ENCODE measurements at places on chromosomes 5 and 9.

GRCh38 chr5:90783460-90784333, 225.1 kb downstream of the ADGRV1 start:
- peak; percentile 39 for DNase-seq

DNA sequence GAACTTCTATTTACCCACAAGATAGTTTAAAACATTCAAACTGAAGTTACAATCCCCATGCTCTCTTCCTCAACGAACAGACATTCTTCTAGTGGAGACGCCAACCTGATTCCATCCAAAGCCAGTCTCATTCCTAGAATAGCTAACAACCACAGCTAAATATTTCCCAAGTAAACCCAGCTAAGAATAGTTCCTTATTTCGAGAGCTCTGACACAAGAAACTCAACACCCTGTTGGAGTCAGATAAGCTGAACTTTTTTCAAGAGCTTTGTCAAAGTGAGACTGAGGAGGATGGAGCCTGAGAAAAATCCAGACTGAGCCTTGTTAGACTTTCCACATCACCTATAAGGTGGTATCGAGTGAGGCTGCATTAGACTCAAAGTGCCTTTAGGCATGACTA, 56.7 kb upstream of the RPS23 start:
- no peak for DNase-seq

DNA sequence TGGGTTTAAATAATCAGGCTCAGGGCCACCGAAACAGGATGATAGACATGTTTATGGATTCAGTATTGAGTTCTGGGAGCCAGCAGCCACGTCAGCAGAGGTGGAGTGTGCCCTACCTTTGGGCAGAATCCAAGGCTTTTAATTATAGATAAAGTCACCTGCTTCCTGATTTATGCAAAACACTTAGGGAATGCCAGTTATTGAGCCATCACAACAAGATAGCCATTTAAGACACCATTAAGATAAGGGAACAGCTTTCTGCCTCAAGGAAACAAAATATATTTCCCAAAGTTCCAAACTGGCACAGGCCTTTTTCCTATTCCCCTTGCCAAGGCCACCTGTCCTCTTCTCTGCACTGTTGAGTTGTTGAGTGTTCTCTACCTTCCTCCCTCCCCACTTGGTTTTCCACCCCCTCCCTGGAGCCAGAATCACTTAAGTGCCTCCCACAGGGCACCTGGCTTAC, 2.4 kb downstream of the CCL28 start:
- no peak for DNase-seq

GRCh38 chr5:179295778-179296149, 49.5 kb downstream of the ADAMTS2 start:
- no peak for DNase-seq

- no peak for DNase-seq
These were observed 37.5 kb downstream of the RETREG1 start for GRCh38 chr5:16579142-16579847.

GRCh38 chr5:110726249-110727024, at the start of gene TMEM232:
TSS of gene TMEM232 (minus strand) at chr5:110726671. CDS start at chr5:110667352, 59,319 bp downstream.
- peak; percentile 44 for DNase-seq

DNA sequence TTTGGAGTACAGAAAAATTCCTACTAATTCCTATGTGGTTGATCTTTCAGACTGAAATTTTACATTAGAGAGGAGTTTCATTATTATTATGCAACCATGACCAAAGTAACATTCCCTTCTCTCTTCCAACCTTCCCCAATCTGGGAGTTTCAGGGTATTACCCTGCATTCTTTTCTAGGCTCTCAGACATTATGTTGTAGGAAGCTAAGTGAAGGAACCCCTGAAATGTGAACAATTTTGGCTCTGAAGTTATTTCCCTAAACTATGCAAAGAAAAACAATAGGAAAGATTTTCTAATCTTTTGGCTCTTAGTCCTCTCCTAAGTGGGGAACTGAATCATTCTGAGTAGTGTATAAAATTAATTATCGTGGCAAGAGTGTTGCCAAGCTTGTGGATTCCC, 63.3 kb upstream of the ZFAND5 start:
- DNase-seq = no peak

GRCh38 chr5:87076411-87076810, 191.3 kb upstream of the RASA1 start:
- DNase-seq = no peak

- no peak for DNase-seq
These were observed 258.2 kb downstream of the MCTP1 start for GRCh38 chr5:95026718-95027117.

GRCh38 chr9:130740218-130741023, 46.8 kb downstream of the EXOSC2 start:
- DNase-seq = no peak

DNA sequence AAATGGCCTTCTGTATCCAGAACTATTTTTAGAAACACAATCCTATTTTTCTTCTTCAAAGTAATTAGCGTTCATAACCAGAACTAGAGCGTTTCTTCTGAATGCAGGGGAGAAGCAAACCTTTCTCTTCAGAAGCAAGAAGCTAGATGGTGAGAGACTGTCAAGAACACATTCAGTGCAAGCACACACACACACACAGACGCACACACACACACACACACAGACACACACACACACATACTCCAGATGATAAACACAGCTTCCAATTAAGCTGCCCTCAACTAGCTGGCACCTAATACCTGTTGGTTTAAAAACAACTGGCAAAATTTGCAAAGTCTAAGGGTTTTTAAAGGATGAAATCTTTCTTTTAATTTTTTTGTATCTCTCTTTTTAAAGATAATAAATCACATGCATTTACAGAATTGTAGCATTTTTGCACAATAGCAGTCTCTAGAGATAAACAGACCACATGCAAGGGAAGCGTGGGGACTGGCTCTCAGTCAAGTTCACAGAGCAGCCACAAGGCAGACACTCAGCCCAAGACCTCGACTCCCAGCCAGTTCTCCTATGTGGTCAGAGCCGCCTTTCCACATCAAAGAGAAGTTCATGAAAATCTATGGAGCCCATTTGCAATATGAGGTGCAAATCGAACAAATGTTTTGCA, 138.5 kb downstream of the TTLL11 start:
- DNase-seq = no peak

DNA sequence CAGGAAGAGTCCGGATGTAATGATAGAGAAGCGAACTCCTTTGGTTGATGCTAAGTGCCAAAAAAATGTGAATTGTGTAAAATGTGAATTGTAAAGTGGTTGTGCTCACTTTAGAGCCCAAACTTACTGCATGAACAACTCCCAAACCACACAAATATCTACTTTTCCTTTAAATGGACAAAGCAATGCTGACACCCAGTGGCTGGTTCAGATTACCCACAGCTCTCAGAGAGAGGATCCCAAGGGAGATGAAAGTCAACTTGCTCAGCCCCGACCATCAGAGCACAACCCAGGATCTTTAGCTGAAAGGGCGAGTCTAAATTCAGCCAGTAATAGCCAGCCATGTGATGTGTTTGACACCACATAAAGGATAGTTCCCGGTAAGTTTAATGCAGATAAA, 133.7 kb downstream of the NMUR2 start:
- DNase-seq = no peak

DNA sequence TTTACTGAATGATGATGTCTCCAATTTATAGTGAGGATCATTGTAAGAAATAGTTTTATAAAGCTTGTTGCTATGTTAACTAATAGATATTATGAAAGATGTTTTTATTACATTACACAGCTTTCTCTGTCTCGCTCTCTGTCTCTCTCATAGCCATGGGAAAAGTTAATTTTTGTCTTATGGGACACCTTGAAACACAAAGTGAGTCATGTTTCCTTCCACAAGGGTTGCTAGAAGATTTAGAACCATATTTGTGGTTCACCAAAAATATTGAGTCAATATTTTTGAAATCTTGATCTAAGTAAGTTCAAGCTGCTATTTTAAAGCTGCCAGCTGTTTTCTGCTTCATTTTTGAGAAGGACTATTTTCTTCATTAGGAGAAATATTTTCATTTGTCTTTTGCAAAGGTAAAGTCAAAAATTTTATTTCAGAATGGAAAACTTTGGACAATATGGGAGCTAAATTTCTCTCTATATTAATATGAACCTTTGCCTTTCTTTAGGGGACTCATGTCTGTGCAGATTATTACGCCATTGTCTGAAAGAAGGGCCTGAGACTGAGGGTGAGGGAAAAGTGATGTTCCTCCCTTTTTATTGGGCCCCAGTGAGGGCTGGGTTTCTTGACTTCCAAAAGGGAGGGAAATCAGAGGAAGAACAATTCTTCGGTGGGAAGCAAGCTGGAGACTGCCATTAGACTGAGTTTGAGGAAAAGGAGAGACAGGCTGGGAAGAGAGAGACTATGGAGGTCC, 87.9 kb upstream of the SLC24A2 start:
- DNase-seq = no peak

DNA sequence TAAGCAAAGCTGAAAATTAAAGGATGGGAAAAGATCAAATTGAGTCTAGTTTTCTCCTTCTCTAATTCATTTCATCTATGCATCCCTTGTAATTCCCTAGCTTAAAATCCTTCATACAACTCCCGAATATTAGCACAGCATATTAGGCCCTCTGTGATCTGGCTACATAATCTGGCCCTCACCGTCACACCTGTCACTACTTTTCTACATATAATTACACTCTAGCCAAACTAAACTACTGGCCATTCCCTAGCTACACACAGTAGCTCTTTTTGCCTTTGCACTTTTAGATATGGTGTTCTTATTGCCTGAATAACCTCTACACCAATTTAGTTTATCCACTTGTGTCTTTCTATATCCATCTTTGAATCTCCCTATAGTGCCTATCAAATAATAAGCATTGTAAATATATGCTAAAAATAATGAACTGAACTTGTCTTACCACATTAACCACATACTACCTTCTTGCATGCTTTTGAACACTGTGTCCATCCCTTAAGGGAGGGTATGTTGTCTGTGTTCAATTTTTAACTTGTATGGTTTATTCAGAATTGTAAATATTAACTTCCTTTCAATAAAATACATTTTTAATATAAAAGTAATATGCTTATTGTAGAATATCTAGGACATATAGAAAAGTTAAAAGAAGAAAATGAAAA, 15.9 kb downstream of the RANBP6 start:
- DNase-seq = no peak

- no peak for DNase-seq
These were observed 8.3 kb downstream of the UGCG start for GRCh38 chr9:111904891-111905291.

GRCh38 chr5:15371184-15371583, 128.8 kb upstream of the FBXL7 start:
- no peak for DNase-seq

GRCh38 chr5:177113566-177114424, 19.8 kb upstream of the NSD1 start:
- DNase-seq = peak; percentile 59

DNA sequence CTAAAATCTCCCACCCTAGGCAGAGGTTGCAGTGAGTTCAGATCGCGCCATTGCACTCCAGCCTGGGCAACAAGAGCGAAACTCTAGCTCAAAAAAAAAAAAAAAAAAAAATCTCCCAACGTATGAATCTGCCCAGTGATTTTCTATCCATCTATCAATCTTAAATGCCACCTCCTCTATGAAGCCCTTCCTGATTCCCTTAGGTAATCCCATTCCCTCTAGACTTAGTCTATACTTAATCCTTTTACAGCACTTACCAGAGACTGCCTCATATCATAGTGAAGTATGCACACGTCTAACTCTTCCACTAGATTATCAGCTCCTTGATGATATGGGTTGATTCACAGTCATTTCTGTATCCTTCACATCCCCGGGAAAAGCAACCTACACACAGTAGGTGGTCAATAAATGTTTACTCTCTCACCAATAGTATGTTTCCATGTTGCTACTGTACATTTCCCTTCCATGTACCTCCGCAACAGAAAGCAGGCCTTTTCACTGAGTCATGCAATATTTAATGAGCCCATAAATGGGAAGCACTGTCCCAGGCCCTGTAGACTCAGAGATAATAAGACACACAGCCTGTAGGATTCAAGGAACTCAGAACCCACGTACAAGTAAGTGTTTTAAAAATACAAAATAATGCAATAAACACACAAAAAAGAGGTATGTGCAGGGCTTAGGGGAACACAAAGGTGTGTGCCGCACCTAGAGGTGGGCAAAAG, 1.2 kb downstream of the DROSHA start:
- DNase-seq = no peak

- no peak for DNase-seq
These were observed 260.3 kb upstream of the SEMA6A start for GRCh38 chr5:116834796-116835515.

GRCh38 chr5:105953616-105954015, 1717.1 kb downstream of the EFNA5 start:
- no peak for DNase-seq

- DNase-seq = no peak
These were observed 103.4 kb downstream of the OTULIN start for GRCh38 chr5:14767735-14768507.

DNA sequence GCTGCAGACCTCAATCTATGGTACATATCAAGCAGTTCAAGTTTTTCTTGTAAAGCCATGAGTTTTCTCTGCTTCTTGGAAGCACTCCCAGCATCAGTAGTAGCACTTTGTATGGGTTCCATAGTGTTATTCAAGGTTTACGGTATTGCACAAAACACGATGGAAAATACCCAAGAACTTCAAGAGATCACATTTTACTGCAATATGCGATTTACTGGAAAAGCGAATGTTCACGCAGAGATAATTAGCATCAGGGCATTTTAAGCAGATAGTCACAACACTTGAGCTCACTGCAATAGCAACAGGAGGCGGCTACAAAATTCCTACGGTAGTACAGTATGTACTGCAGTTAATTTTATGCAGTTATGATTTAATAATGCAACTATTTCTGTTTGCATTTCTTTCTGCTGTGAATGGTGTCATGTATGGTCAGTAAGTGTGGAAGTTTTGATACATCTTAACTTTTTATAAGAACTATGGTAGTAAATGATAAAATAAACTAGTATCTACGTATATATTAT, 200.8 kb downstream of the SMARCA2 start:
- DNase-seq = no peak

DNA sequence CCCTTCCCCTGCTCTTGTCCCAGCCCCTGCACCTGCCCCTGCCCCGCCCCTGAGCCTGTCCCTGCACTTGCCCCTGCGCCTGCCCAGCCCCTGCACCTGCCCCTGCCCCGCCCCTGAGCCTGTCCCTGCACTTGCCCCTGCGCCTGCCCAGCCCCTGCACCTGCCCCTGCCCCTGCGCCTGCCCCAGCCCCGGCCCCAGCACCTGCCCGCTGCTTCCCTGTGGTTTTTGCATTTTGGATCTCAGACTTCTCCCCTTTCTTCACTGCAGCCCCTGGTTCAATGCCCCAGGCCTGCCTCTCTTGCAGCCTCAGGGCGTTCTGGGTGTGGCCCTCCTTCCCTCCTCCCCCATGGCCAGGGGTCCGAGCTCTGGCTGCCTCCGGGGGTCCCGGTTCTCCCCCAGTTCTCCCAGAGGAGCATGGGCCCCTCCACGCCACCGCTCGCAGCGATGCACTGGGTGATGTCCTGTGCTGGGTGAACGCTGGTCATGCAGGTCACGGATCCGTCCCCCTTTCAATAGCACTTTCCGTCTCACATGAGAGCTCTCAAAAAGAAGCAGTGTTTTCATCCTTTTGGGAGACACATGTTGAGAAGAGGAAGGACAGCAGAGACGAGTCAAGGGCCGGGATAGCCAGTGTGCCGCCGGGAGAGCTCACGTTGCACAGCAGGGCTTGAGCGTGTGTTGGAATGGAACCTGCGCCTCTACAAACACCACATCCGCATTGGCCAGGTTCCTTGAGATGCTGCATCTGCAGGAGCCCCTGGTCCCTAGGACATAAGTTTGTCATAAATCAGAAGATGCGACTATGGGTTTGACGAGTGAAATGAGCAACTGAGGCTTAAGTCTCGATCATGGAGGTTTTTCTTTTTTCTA, 44.0 kb upstream of the IRX4 start:
- no peak for DNase-seq

GRCh38 chr5:92945605-92946097, 635.4 kb downstream of the NR2F1-AS1 start:
- DNase-seq = no peak

All from stimulated activated CD8-positive, alpha-beta memory T cell treated with anti-CD3 and anti-CD28 coated beads, Interleukin-2, amount 100 ng/mL, for 1 hour (primary cell).